ENCODE measurements at places on chromosomes 5 and 9.

GRCh38 chr9:74120470-74120869 is 376.7 kb upstream of the RORB start:
- DNase-seq, result no peak

DNA sequence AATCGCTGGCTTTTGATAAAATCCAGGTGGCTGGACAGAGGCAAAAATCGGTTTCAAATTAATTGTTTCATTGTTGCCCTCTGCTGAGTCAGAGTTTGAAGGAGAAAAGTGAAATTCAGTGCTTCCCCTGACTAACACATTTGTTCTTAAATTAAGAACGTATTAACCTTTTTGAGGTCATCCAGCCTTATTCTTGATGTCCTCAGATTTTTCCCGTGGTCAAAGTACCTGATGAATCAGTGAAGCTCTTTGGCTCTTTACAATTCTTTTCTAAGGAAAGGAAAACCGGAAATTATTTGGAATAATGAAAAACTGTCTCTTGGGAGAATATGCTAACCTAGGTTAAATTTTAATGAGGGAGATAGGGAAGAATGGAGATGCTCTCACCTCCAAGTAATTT is 21.6 kb downstream of the OSMR start:
- no peak for DNase-seq

DNA sequence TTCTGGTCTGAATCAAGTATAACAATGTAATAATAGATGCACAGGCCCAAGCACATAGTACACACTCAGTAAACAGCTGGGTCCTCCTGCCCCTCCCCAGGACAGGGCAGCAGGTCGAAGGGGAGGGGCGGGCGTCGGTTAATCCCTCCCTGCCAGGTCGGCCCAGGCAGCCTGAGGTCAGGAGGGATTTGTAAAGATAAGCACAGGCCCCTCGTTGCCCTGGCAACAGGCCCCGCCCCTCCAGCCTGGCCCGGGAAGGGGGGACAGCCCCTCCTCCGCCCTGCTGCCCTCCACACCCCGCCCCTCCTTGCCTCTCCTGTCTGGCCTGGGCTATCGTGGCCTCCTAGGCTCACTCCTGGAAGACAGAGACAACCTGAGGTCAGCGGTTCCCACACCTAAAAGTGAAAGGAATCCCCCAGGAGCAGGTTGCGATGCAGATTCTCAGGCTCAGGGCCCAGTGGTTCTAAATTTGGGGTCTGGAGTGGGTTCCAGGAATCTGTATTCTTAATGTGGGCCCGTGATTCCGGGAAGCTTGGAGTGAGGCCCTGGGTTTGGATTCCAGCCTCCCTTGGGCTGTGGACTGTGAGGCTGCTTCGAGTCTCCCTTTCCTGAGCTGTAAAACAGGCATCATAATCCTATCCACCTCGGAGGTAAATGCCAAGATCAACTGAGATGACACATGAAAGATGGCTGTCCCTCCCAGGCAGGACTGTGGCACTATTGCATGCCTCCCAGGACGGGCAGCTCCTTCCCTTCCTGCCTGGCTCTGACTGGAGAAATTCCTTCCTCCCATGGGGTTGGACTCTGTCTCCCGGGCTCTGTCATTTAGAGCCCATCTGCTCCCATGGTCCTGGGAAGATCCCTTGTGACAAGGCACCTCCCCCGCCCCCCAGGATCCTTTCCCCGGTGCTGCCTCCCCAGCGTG is 4.4 kb downstream of the CRB2 start:
- peak; percentile 86 for DNase-seq

- DNase-seq, result peak; percentile 34
Observed at GRCh38 chr9:7360513-7360912, 439.1 kb downstream of the DMAC1 start.

DNA sequence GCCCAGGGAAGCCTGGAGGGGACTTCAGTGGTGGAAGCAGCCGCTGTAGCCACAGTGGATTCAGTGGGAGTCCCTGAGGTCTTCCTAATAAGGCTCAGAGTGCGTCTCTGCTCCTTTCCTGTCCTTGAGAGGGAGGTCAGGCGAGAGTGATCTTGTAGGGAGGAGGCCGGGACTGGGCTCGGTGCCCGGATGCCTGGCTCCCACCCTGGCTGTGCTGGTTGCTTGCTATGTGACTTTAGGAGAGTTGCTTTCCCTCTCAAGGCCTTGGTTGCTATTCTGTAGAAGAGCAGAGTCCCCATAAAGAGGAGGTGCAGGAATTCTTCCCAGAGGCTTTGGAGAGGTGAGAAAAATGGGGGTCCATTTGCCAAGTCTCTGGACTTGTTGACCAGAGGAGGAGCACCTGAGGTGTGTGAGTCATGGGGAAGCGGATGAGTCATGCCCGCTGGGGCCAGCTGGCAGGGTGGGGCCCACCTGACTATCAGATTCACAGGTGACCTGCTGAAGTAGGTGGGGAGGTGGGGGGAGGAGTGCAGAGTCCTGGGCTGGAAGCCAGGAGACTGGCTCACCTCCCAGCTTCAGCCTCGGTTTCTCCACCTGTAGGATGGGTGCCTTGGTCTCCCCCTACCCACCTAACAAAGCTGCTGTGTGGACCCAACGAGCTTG is 13.8 kb downstream of the GSN start:
- no peak for DNase-seq

DNA sequence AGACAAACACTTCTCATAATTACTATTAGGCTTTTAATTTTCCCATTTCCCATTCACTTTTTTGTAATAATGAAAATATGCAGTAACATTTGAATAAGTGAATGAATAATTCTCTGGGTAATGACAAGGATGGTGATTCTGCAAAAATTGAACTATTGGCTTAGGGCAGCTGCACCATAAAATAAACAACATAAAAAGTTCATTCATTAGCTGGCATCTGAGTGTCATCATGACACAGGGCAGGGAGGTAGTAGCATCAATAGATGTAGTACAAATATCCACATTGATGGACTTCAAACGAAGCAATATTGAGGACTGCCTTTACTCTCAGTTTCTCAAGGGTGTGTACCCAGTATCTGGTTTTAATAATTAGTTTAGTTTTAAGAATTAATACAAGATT is 4.9 kb downstream of the MEGF10 start:
- DNase-seq, result no peak

DNA sequence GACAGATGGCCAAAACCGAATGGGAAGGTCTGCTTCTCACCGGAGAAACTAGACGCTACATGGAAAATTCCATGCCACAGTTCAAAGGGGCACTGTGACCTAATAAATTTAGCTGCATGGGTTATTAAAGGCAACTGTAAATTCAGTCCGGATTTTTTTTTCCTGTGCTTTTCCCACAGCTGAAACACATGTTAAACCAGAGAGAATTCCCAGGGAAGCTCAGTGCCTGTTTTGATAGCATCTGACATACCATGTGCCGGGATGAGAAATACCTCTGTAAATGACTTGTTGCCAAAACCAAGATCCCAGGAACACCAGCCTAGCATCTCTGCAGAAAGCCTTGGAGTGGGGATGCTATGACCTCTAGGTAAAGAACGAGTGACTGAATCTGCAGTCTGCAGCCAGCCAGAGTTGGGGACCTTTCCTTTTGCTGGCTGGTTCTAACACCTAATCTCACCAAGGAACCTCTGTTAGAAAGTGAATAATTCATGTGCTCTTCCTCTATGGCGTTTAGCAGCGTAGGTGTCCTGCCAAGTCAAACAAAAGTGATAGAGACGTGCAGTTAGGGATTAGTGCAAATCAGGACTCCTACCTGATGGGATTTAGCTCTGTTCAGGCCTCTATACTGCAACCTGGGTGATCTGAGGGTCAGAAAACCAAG is 77.9 kb downstream of the SLIT3 start:
- no peak for DNase-seq

DNA sequence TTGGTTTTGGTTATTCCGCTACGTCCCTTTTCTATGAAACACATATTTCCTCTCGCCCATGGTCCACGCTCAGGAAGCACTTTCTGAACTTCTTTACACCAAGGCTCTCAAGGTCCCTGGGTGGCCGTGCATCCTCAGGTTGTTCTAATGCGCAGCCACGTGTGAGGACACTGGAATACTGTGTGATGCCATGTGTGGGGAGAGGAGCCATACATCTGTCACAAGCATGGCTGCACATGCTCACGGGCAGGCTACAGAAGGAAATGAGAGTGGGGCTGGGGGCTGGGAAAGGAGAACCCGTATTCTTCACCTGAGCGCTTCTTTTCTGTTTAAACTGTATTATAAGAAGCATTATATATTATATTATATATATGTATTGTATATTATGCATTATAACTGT is 36.7 kb downstream of the PRRT1B start:
- DNase-seq, result no peak

GRCh38 chr9:111715471-111715870 is 54.1 kb downstream of the GNG10 start:
- no peak for DNase-seq

DNA sequence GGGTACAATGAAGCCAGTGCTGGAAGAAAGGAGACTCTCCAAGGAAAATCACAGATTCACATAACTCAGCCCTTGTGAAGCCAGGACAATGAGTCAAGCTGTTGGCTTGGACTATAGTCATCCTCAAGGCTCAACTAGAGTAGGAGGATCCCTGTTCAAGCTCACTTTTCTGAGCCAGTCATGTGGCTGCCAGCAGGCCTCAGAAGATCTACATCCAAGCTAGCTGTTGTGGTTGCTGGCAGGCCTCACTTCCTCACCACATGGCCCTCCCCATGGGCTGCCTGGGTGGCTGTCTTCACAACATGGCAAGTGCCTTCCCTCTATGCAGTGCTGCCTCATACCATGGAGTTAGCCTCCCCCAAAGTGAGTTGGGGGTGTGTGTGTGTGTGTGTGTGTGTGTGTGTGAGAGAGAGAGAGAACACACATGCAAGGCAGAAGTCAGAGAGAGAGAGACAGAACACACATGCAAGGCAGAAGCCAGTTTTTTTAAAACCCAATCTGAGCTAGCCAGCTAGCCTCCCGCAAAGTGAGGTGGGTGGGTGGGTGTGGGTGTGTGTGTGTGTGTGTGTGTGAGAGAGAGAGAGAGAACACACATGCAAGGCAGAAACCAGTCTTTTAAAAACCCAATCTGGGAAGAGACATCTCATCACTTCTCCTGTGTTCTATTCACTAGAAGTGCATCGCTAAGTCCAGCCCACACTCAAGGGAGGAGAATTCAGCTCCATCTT is 17.1 kb downstream of the SCAI start:
- DNase-seq, result no peak

- peak; percentile 60 for DNase-seq
Observed at GRCh38 chr5:153974131-153974812, 64.4 kb downstream of the FAM114A2 start.

- DNase-seq, result no peak
Observed at GRCh38 chr5:119274030-119274766, 81.6 kb upstream of the TNFAIP8 start.

DNA sequence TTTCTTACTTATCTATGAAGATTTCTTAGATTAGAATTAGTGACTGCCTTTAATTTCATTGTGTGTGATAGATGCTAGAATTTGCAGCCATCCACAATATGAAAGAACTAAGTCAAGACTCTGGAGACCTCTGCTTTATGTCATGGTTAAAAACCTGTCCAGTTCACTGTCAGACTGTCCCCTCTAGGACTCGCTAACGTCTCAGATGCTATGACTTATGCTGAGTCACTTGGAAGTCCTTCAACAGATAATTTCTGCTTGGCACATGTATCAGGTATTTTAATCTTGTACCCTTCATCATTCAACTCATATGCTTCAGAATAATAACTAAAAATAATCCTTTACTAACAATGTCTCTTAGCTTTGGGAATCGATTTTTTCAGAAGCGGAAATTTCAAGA is 230.5 kb upstream of the DMAC1 start:
- DNase-seq, result no peak

DNA sequence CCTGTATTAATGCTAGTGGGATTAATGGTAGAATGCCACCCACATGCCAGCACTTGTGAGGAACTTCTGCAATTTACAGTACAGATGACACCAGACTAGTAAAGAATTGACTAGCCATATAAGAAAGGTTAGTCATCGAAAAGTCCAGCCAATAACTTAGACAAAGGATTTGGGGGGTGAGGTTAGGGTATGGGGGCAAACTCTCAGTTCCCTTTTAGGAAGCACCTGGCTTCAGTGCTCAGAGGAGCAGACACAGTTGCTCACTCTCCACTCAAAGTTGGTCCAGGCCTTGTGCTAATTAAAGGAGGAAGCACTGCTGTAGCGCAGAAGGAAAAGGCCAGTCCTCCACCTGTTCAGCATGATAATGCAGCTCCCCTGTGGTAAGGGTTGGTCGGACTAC is 25.2 kb downstream of the TGFBR1 start:
- no peak for DNase-seq

DNA sequence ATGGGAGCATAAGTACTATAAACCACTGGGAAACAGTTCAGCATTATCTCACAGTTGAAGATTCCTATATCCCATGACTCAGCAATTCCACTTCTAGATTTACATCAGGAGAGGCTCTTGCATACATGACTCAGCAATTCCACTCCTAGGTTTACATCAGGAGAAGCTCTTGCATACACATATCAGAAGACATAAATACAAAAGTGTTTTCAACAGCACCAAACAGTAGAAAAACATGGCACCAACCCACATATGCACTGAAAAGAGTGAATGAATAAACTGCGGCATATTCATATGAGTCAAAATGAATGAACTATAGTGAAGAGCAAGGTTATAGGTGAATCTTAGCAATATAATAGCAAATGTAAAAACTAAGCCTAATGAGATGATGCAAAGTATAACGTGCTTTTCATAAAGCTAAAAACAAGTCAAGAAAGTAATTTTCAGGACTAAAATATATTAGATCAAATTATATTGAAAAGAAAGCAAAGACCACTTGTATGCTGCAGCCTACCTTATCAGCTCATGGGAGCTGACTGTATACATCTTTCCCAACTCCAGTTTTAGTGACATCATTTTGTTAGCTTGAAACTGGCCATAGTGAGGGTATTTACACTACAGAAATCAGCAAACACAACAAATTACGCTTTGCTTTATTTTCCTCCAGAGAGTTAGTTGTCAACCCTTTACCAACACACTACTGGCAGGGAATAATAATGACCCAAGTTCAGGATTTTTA is 95.8 kb downstream of the ANKRD18B start:
- no peak for DNase-seq

- DNase-seq, result no peak
Observed at GRCh38 chr5:66164044-66164790, 20.1 kb downstream of the SREK1 start.

DNA sequence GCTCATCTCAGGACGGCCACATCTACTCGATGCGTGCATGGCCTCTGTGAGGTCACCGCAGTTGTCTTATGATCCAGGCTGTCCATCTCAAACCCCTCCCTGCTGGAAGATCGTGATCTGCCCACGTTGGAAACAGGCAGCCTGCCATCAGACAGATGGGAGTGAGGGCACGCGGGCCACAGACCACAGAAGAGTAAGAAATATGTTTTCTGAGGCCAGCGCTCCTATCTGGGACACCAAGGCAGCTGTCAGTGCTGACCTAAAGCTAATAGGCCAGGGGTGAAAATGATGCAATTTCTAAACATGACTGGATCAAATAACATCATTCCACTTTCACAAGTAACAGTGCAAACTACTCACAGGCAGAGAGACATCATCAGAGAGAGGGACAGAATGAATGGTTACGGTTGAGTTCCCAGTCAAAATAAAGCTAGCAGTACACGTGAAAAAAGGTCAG is 57.1 kb upstream of the CER1 start:
- DNase-seq, result no peak

GRCh38 chr5:165620394-165620793 is 2115.0 kb downstream of the MAT2B start:
- DNase-seq, result no peak
